ENCODE measurements at places on chromosomes 11 and 22.

GRCh38 chr22:44561139-44561840, 63.3 kb upstream of the RTL6 start:
- no peak for DNase-seq

GRCh38 chr11:13311570-13311969, 34.0 kb downstream of the BMAL1 start:
- no peak for DNase-seq

DNA sequence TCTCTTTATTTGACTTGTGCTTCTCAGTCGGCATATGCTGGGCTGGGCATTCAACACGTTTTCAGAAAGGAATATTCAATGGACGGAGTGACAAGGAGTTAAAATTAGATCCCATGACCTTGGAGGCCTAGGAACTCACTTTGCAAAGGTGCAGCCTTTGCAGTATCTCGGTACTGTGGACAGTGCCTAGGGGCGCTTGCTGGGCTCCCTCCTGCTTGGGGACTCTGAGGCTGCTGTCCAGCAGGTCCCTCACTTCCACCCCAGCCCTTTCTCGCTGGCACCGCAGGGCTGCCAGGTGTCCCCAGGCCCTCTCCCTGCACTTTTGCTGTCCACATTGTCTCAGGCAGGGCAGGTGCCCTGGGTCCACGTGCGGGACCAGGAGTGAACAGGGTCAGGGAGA, 255.5 kb upstream of the B3GAT1 start:
- no peak for DNase-seq

- DNase-seq = no peak
Measured at GRCh38 chr11:1030556-1030955, 6.0 kb downstream of the MUC6 start.

GRCh38 chr11:60393016-60393415, 3.2 kb upstream of the MS4A14 start:
- DNase-seq = no peak

GRCh38 chr22:20651286-20651685, 122.6 kb upstream of the SERPIND1 start:
- no peak for DNase-seq

GRCh38 chr22:39994566-39995392, at the start of gene FAM83F:
Gene FAM83F, plus strand, starts transcription at chr22:39994954. Its CDS starts 89 bp downstream, at chr22:39995043.
- DNase-seq = no peak

- no peak for DNase-seq
Measured at GRCh38 chr11:46970913-46971625, 34.5 kb downstream of the CSTPP1 start.

DNA sequence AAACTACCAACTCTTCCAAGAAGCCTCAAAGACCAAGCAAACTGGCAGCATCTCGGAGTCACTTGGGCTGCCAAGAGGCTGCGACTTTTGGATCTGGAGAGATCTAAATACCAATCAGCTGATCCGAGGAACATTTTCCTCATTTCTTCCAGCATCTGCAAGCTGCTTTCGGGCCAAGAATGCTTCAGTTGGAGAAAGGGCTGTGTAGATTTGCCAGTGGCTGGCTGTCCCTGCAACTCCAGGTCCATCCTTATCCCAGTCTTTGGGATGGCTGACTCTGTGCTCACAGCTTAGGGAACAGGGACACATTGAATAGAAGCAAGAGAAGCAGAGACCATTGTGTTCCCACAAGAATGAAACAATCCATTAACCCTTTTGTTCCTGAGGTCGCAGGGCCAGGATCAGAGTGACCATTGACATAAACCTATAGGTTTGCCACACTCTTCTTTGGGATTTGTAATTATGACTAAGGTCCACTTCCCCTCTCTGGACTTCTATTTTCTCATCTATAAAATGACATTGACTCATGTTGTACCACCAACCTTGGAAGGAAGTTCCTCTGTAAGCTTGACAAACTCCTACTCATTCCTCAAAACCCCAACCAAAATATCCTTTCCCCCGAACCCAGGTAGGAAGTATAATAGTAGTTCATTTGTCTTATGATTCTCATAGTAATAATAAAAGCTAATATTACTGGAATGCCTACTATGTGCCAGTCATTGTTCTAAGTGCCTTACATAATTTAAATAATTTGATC, 340.8 kb downstream of the MN1 start:
- DNase-seq = peak; percentile 77

GRCh38 chr11:116086426-116086825, 582.2 kb upstream of the CADM1 start:
- no peak for DNase-seq

DNA sequence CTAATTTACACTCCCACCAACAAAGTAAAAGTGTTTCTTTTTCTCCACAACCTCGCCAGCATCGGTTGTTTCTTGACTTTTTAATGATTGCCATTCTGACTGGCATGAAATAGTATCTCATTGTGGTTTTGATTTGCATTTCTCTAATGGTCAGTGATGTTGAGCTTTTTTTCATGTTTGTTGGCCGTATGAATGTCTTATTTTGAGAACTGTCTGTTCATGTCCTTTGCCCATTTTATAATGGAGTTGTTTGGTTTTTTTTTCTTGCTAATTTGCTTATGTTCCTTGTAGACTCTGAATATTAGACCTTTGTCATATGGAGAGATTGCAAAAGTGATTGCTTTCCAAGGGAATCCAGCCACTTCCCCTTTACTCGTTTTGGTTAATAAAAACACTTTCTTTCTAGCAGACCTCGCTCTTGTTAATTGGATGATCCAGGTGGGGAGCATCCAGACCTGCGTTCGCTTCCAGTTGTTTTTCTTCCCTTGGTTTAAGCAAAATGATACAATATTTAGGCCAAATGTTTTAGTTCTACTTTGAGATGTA, 17.1 kb upstream of the APOL4 start:
- DNase-seq = no peak

GRCh38 chr11:32563600-32563959, 20.1 kb upstream of the EIF3M start:
- DNase-seq = no peak

DNA sequence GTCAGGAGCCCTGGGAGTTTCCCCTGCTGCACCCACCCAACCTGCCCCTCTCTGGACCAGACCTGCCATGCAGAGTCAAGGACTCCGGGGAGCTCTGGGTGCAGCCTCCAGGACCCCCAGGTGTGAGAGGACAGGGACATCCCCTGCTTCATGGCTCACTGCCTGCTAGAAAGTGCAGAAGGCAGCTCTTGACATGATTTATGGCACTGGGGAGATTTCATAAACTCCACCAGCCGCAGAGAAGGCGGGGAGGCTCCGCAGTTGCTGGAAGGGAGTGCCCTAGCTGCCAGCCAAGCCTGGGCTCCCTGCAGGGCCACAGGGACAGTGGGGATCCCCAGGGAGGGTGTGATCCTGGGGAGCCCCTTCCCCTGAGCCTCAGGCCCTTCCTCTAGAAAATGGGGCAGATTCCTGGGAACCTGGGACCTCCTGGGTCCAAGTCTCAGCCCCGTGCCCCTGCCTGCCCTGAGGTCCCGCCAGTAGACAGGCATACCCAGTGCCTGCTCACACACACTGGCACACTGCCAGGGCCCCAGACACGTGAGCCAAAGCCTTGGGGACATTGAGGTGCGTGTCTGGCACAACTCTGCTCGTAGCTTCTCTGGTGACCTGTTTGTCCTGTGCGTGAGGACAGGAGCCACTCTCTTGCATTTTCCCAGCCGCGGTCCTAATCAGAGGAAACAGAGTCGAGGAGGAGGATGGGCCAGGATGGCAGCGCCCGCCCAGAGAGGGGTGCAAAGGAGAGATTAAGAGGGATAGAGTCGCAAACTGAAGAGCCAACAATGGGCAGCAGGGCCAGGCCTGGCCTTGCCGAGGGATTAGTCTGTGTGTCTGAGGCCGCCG, 13.8 kb downstream of the CABP7 start:
- no peak for DNase-seq

DNA sequence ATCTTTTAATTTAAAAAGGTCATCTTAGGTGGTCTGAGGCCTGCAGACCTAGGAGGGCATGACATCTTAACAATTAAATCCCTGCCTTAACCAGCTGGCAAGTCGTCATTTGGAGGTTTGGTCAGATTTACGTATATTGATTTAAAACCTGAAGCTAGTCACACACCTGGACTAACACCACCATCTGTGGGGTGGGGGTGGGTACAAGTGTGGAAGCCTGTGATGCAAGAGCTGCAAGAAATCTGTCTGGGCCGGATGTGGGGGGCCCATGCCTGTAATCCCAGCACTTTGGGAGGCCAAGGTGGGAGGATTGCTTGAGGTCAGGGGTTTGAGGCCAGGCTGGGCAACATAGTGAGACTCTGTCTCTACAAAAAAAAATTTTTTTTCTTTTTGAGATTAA, 11.6 kb downstream of the CCDC87 start:
- no peak for DNase-seq

Data from left hindlimb (tissue), 1 donor.